ENCODE measurements at places on chromosomes 3 and 15. TPM values are rescaled to one million over a fixed set of nuclear protein-coding genes. Genes with fewer than 3 reads are reported as not detected.

DNA sequence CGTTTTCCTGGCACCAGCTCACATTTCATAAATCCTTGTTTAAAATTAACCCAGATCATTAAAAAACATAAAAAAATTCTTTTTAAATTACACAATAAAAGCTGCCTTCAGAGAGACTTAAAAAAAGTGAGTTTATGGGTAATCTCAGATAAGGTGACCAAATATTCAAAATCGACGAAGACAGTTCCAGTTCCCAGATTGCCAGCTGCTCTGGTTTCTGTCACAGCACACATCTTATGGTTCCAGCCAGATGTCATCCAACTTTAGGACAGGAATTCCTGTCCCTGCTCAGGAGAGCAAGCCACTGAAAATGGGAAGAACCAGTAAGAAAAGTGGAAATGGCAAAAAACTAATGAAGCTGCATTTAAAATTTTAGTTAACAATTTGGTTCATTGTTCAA, 15.8 kb upstream of the ZNF770 start:
- H3K4me3 ChIP-seq = no peak overlapping the region
- peaks cover 13% of the 10 kb centered on the region for H3K27me3 ChIP-seq
- no peak for DNase-seq
- H3K36me3 ChIP-seq = no peaks in the 10 kb centered on the region
- H3K4me1 ChIP-seq = peaks cover 9% of the 10 kb centered on the region
- H3K27ac ChIP-seq = no peak overlapping the region

GRCh38 chr15:23566071-23566554, 639 bp downstream of the MKRN3 start:
- no peak overlapping the region for H3K4me3 ChIP-seq
- H3K4me1 ChIP-seq = no peaks in the 10 kb centered on the region
- no peaks in the 10 kb centered on the region for H3K27me3 ChIP-seq
- no peak overlapping the region for H3K27ac ChIP-seq
- no peak for DNase-seq

UBE2E2 gene
- total RNA-seq = 47.9 TPM

DNA sequence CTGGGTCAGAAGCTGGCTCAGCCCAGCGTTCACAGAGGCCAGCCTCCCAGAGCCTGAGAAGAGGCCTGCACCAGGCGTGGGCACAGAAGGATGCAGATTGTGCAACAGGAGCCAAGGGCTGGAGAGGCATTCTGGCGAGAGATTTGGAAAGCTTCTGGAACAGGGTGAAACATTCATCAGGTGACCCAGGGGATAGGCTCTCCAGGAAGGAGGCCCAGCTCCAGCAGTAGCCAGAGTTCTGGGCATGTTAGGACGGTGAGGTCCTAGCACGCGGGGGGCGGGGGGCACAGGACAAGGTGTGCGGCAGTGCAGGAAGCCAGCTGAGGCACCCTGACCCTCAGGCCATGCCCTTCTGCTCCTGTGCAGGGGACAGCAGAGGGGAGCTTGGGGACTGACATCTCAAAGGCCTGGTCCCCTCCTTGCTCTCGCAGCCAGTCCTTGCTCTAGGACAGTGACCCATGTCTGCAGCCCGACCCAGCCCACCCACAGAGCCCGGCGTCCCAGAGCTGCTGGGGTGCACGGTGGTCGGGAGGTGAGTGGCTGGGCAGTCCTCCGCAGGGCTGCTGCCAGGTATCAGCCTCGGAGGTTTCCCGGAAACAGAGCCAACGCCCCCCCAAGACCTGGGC, 111.7 kb upstream of the KLF13 start:
- no peaks in the 10 kb centered on the region for H3K4me1 ChIP-seq
- 0 out of 2 replicates have a peak overlapping the region, but pooled peaks have one; percentile 37 for H3K4me3 ChIP-seq
- H3K27ac ChIP-seq = no peak overlapping the region
- H3K36me3 ChIP-seq = peaks cover 9% of the 10 kb centered on the region
- DNase-seq = no peak
- peaks cover 19% of the 10 kb centered on the region for H3K27me3 ChIP-seq

CLDN16 gene
- 0.06 TPM for total RNA-seq

DNA sequence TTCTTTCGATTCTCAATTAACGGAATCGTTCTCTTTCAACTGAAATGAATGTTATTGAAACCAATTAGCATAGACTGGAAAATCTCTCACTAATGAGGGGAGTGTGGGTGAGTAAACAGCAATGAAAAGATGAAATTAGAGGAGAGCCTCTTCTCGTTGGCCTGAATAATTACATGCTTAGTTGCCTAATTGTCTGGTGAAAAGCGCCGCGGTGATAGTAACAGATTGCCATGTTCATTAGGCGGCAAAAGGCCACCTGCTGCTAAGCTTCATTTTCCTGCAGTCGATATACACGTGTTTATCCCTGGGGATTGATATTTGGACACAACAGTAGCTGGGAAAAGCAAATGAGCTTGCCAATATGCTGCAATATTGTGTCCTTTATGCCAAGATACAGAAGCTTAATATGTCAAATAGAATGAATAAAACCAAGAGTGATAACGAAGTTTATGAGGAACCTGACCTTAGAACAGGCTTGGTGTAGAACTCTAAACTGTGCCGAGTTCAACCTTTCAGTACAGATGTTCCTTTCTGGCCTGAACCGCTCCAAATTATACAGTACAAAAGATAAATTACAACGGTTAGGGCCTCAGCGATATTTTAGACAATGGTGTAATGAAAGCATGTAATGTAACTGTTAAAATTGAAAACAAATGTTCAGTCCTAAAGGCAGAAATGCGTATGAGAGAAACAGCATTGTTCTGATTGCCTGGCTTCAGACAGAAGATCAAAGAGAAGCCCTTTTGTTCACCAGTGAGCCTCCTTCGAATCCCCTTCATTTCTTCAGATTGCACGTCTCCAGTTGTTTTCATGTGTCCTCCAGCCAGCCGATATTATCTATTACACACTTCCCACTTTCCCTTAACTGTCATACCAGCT, 185.2 kb downstream of the SHOX2 start:
- H3K4me3 ChIP-seq = no peak overlapping the region
- peaks cover 14% of the 10 kb centered on the region for H3K4me1 ChIP-seq
- no peaks in the 10 kb centered on the region for H3K36me3 ChIP-seq
- peaks cover 3% of the 10 kb centered on the region for H3K27me3 ChIP-seq

- no peak overlapping the region for H3K27ac ChIP-seq
- H3K36me3 ChIP-seq = peaks cover 49% of the 10 kb centered on the region
- H3K27me3 ChIP-seq = no peaks in the 10 kb centered on the region
- H3K4me3 ChIP-seq = no peak overlapping the region
- H3K4me1 ChIP-seq = peaks cover 17% of the 10 kb centered on the region
These were observed 70.1 kb downstream of the SMARCC1 start for GRCh38 chr3:47711596-47711995.

- no peaks in the 10 kb centered on the region for H3K27me3 ChIP-seq
- H3K27ac ChIP-seq = no peak overlapping the region
- no peaks in the 10 kb centered on the region for H3K36me3 ChIP-seq
- no peak overlapping the region for H3K4me3 ChIP-seq
- H3K4me1 ChIP-seq = no peaks in the 10 kb centered on the region
These were observed 752.1 kb upstream of the ALCAM start for GRCh38 chr3:104614564-104614963.

- no peak overlapping the region for H3K4me3 ChIP-seq
- H3K4me1 ChIP-seq = no peaks in the 10 kb centered on the region
- DNase-seq = no peak
These were observed 328.3 kb upstream of the CHRM5 start for GRCh38 chr15:33639978-33640377.

DNA sequence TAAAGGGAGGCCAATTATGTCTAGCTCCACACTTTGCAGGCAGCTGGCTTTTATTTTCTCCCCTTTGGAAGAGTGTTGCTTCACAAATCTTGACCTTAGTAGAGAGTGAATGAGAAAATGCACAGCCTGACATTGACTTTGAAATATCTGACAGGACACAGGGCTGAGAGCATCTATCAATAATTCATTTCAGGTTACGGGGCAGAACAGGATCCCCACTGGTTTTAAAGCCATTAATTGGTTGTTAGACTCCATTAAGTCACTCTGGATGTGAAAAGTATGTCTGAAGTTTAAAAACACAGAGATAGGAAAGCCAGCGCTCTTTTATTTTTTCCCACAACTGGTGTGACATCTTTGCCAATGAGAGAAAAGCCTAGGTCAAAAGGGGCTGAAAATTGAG, 251.9 kb upstream of the TMC3 start:
- no peaks in the 10 kb centered on the region for H3K36me3 ChIP-seq
- no peak for DNase-seq
- H3K27me3 ChIP-seq = peaks cover 1% of the 10 kb centered on the region
- no peaks in the 10 kb centered on the region for H3K4me1 ChIP-seq
- H3K27ac ChIP-seq = no peak overlapping the region
- H3K4me3 ChIP-seq = no peak overlapping the region

IQCF5 gene
- total RNA-seq = not detected

SCAANT1 gene
- total RNA-seq = not detected

GRCh38 chr3:176951586-176952292, 245.5 kb downstream of the TBL1XR1 start:
- H3K4me3 ChIP-seq = no peak overlapping the region
- H3K27me3 ChIP-seq = no peaks in the 10 kb centered on the region
- peaks cover 42% of the 10 kb centered on the region for H3K4me1 ChIP-seq
- no peak for DNase-seq
- no peaks in the 10 kb centered on the region for H3K36me3 ChIP-seq

- no peak overlapping the region for H3K27ac ChIP-seq
- no peak overlapping the region for H3K4me3 ChIP-seq
- DNase-seq = no peak
- H3K27me3 ChIP-seq = peaks cover 9% of the 10 kb centered on the region
These were observed 21.2 kb downstream of the CCR8 start for GRCh38 chr3:39350714-39351113.

DNA sequence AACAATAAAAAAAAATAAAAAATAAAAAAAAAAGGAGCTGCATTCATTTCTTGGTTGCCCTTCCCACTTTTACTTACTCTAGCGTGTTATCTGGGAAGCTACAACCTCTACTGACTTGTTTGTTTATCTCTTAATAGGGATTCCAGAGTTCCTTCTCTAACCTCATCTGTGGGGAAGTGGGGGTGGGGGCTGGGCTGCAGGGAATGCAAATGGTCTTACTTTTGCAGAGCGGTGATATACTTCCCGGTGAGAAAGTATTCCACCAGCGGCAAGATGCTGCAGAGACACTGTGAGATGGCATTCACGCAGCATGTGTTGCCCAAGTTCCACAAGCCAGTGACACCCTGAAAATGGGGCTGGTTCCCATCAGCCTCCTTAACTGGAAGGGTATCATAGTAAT, 2.1 kb downstream of the USP50 start:
- no peak overlapping the region for H3K4me3 ChIP-seq
- H3K27ac ChIP-seq = no peak overlapping the region
- no peaks in the 10 kb centered on the region for H3K36me3 ChIP-seq
- no peak for DNase-seq
- peaks cover 3% of the 10 kb centered on the region for H3K27me3 ChIP-seq
- H3K4me1 ChIP-seq = peaks cover 23% of the 10 kb centered on the region

DNA sequence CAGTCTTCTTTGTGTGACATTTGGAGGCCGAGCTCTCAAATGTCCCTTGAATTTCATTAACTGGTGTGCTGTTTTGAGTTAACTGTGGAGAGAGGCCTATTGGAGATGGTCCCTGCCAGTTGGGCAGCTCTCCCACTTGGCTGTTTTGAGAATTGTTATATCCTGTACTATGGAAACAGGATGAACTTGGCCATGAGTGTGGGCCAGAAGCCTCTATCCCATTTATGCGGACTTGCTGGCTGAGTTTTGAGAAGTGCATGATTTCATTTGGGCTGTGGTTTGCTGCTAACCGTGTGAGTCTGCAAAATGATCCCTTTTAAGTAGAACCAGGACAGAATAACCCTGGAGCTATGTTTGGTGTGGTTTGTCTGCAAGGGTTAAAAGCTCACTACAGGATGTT, 366.0 kb downstream of the PTPRG start:
- H3K4me1 ChIP-seq = peaks cover 35% of the 10 kb centered on the region
- no peaks in the 10 kb centered on the region for H3K36me3 ChIP-seq
- H3K27me3 ChIP-seq = no peaks in the 10 kb centered on the region
- H3K27ac ChIP-seq = peak overlapping the region; percentile 83
- peak overlapping the region; percentile 48 for H3K4me3 ChIP-seq

- H3K27ac ChIP-seq = peak overlapping the region; percentile 44
- H3K4me3 ChIP-seq = no peak overlapping the region
- DNase-seq = peak; percentile 55
- H3K4me1 ChIP-seq = peaks cover 29% of the 10 kb centered on the region
- H3K27me3 ChIP-seq = no peaks in the 10 kb centered on the region
- peaks cover 2% of the 10 kb centered on the region for H3K36me3 ChIP-seq
These were observed 516.1 kb upstream of the NAALADL2 start for GRCh38 chr3:174342941-174343501.

DNA sequence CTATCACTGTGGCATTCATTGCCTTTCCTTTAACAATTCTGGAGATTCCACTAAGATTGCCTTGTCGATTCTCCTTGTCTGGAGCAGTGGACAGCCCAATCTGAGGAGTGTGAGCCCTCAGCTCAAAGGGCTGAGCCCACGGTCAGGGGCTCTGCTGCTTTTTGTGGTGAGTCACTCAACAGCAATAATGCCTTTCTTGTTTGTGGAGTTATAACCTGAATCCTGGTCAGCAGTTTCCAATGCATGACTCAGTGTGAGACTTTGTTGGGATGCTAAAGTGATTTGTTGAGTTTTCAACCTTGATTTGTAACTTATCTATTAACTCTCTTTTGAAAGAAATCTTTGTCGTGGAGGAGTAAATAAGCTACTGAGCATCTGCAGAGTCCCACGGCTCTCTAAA, 183.5 kb downstream of the TJP1 start:
- H3K27ac ChIP-seq = no peak overlapping the region
- H3K4me3 ChIP-seq = no peak overlapping the region

SI gene
- not detected for total RNA-seq

GOLGA6L2 gene
- not detected for total RNA-seq

DNA sequence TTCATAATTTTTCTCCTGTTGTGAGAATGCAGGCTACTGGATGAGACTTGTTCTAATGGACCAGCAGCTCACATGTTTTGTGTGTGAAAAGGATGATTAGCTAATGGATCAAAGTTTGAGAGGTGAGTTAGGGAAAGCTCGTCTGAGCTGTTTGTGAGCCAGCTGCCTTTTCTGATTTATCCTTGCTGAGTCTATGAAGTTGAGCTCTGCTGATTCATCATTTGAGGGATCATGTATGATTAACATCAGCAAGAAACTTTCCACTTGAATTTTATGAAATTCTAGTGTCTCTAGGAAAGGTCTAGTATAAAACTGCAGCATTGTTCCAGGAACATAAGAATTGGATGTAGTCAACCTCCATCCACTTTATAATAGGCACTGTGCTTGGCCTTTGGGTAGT, 698.7 kb downstream of the NTRK3 start:
- peaks cover 4% of the 10 kb centered on the region for H3K27me3 ChIP-seq
- H3K4me1 ChIP-seq = no peaks in the 10 kb centered on the region
- no peak overlapping the region for H3K4me3 ChIP-seq
- no peak overlapping the region for H3K27ac ChIP-seq

DNA sequence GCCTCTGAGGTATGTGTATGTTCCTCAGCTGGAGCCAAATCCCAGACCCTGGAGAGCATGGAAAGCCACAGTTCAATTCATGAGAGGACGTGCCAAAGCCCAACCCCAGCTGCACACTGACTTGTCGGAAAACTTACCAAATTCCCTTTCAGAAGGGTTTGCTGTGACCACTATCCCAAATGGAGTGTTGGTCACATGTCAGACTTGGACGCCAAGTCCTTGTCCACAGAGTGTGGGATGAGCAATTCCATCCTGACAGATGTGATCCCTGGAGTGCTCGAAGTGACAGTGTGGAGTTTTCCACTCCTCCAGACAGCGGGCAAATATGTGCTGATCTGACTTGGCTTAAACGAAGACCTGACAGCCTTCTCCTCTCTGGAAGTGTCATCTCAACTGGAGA, 71.2 kb downstream of the RORA start:
- H3K4me3 ChIP-seq = no peak overlapping the region
- H3K27me3 ChIP-seq = peaks cover 2% of the 10 kb centered on the region
- no peak for DNase-seq
- H3K36me3 ChIP-seq = no peaks in the 10 kb centered on the region
- no peak overlapping the region for H3K27ac ChIP-seq
